ENCODE measurements at places on chromosomes 7 and 10.

DNA sequence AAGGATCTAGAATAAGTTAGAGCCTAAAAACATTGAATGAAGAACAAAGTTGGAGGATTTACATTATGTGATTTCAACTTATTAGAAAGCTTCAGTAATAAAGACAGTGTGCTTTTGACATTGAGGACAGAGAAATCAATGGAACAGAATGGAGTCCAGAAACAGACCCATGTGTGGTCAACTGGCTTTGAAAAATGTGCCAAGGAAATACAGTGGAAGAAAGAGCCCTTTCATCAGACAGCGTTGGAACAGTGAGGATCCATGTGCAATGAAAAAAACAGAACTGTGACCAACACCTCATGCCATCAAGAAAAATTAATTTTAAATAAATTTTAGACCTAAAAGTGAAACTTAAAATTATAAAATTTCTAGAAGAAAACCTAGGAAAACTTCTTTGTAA lies 50.6 kb upstream of the LRRC18 start:
- no peak overlapping the region for H3K4me3 ChIP-seq

DNA sequence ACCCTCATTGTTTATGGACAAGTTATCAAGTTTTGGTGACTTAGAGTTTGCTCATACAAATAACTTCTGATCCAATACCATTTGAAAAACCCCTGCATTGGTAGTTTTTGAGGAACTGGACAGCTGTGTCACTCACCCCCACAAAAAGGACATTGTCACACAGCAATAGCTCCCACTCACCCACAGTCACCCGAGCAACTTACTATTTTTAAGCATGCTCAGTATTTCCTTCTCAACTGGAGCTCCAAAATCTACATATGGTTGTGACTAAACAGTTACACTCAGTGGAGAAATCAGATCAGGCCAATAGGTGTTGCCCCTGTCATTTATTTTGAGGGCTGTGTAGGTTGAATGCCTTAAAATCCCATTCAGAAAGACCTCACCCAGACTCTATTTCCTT lies 165.2 kb upstream of the AUTS2 start:
- no peak overlapping the region for H3K27ac ChIP-seq
- H3K27me3 ChIP-seq = peaks cover 29% of the 10 kb centered on the region
- peaks cover 4% of the 10 kb centered on the region for H3K4me1 ChIP-seq
- H3K4me3 ChIP-seq = no peak overlapping the region

DNA sequence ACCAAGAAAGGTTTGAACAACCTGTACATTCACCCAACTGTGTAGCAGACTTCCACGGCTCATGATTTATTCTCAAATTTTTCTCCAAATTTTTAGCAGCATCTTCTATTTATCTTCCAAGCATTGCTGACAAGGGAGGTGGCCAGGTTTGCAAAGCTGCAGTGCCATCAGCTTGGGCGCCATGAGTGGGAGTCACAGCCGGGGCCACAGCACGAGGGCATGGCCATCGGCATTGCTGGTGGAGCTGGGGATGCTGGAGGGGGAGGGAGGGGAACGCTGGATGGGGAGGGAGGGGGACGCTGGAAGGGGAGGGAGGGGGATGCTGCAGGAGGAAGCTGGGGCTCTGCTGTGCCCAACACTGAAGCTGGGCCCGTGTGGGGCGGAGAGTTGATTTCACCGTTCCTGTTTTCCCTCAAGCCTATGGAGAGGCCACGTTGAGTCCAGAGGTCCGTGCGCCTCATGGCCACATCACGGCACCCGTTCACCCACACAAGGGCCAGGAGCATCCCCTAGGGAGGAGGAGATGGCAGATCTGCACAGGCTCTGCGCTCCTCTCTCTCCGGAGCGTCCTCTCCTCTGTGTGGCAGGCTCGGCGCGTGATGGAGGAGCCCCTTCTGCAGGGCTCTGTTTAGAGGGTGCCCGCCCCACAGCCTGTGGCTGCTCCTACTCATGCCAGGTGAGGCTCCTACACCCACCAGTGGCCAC lies 520.2 kb downstream of the DNAJB6 start:
- DNase-seq = no peak
- no peaks in the 10 kb centered on the region for H3K36me3 ChIP-seq
- peaks cover 2% of the 10 kb centered on the region for H3K4me1 ChIP-seq

GRCh38 chr7:91549878-91550277 lies 285.6 kb downstream of the FZD1 start:
- H3K27me3 ChIP-seq = no peaks in the 10 kb centered on the region
- no peaks in the 10 kb centered on the region for H3K36me3 ChIP-seq
- no peaks in the 10 kb centered on the region for H3K4me1 ChIP-seq
- DNase-seq = no peak
- H3K27ac ChIP-seq = no peak overlapping the region
- H3K4me3 ChIP-seq = no peak overlapping the region

GRCh38 chr10:69317175-69317604 lies 38.9 kb downstream of the HK1 start:
- H3K4me1 ChIP-seq = peaks cover 11% of the 10 kb centered on the region
- no peak for DNase-seq
- no peaks in the 10 kb centered on the region for H3K27me3 ChIP-seq
- H3K4me3 ChIP-seq = no peak overlapping the region
- H3K27ac ChIP-seq = peak overlapping the region; percentile 90

GRCh38 chr7:45414226-45414625 lies 159.9 kb upstream of the ADCY1 start:
- H3K36me3 ChIP-seq = no peaks in the 10 kb centered on the region
- no peak overlapping the region for H3K4me3 ChIP-seq
- H3K4me1 ChIP-seq = no peaks in the 10 kb centered on the region
- H3K27me3 ChIP-seq = peaks cover 10% of the 10 kb centered on the region
- no peak for DNase-seq
